Stimulated activated CD4-positive, alpha-beta T cell treated with anti-CD3 and anti-CD28 coated beads, Interleukin-1b, Interleukin-23, amount 100 ng/mL, for 1 hour (primary cell): ENCODE measurements at places on chromosomes 2 and 18.

- DNase-seq, result no peak
Observed at GRCh38 chr2:201132518-201132917, 16.6 kb downstream of the CFLAR start.

DNA sequence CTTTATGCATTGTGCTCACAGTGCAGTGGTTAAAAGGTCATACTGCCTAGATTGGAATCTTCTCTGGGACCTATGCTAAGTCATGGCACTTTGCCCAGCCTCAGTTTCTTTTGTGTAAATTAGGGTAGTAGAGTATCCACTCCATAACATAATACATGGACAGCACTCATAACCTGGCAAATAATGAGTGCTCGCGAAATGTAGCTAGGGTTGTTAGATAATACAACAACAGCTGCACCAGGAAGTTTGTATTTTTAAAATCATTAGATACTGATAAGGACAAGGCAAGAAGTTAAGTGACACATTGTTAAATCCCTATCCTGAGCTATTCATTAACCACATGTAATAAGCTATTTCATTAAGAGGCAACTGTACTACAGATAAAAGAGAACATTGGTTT, 13.8 kb upstream of the PLA2R1 start:
- no peak for DNase-seq

- no peak for DNase-seq
Observed at GRCh38 chr2:1051075-1051474, 100.4 kb downstream of the SNTG2 start.

- DNase-seq, result no peak
Observed at GRCh38 chr18:75249672-75250470, 39.3 kb downstream of the TSHZ1 start.

DNA sequence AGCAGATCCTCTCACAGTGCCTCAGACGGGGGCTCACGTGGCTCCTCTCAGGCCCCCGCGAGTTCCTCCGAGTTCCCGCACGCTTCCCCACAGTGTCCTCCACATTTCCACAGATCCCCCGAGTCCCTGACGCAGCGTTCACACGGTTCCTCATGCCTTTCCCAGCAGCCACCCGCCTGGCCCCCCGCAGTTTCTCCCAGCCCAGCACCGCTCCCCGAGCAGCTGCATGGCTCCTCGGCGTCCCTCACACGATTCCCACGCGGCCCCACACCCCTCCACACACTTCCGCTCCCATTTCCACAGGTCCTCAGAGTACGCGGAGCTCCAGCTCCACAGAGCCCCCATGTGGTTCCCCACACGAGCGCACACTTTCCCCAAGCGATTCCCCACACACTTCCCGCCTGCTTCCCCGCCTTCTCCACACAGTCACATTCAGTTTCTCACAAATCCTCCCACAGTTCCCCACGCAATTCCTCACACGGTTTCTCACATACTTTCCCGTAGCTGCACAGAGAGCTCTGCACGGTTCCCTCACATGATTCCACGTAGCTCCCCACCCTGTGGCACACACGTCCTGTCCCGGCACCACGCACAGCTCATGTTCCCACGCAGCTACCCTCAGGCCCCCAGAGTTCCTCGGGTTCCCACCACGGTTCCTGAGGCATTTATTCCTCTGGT, 39.9 kb downstream of the KIF1A start:
- DNase-seq, result no peak

GRCh38 chr18:67938660-67939059, 422.1 kb upstream of the DSEL start:
- DNase-seq, result no peak

- no peak for DNase-seq
Observed at GRCh38 chr18:35059280-35059927, 18.2 kb downstream of the MAPRE2 start.

DNA sequence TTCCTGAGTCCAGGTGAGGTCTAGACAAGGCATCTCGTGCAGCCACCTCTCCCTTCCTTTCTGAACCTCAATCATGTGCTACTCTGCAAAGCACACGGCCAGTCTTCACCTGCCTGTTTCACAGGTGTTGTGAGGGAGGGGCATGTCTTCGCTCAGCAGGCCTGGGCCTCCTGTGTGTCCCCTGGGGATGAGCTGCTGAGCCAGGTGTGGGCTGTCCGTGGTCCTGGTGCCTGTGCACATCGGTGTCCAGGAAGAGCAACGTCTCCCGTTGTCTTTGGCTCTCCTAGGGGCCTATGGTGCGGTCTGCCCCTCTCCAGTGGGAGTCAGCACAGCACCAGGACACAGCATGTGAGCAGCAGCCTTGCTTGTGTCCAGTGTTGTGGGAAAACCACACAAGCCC, 16.7 kb downstream of the ARHGEF4 start:
- no peak for DNase-seq

GRCh38 chr2:26043109-26043508, 9.2 kb downstream of the RAB10 start:
- DNase-seq, result no peak

GRCh38 chr2:219538504-219538951, 5.1 kb downstream of the CHPF start:
- no peak for DNase-seq

GRCh38 chr2:170122883-170123547, 54.9 kb upstream of the MYO3B start:
- no peak for DNase-seq
